ENCODE measurements at places on chromosomes 2 and 18.

GRCh38 chr2:11679016-11679415 is 9.0 kb upstream of the NTSR2 start:
- no peak for DNase-seq

- DNase-seq, result no peak
These were observed 63.2 kb upstream of the TPO start for GRCh38 chr2:1350111-1350510.

GRCh38 chr18:31436825-31437224 is 10.7 kb upstream of the DSG3 start:
- no peak for DNase-seq

GRCh38 chr2:84896567-84896966 is 8.9 kb upstream of the TMSB10 start:
- DNase-seq, result no peak

DNA sequence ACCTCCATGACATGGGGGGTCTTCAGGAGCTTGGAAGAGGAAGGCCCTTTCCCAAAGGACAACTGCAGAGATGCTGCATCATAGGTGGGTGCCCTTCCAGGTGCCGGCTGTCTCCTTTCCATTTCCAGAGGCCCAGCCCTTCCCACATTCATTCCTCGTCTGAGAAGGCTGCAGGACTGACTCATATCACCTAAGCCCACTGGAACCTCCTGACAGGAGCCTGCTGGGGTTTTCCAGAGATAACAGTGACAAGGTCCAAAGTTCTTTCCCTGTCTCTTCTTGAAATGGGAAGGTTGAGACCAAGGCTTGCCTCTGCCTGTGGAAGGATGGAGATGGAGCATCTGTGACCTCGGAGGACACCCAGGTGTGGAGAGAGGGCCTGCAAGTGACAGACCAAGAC is 3.6 kb upstream of the PRSS56 start:
- no peak for DNase-seq

DNA sequence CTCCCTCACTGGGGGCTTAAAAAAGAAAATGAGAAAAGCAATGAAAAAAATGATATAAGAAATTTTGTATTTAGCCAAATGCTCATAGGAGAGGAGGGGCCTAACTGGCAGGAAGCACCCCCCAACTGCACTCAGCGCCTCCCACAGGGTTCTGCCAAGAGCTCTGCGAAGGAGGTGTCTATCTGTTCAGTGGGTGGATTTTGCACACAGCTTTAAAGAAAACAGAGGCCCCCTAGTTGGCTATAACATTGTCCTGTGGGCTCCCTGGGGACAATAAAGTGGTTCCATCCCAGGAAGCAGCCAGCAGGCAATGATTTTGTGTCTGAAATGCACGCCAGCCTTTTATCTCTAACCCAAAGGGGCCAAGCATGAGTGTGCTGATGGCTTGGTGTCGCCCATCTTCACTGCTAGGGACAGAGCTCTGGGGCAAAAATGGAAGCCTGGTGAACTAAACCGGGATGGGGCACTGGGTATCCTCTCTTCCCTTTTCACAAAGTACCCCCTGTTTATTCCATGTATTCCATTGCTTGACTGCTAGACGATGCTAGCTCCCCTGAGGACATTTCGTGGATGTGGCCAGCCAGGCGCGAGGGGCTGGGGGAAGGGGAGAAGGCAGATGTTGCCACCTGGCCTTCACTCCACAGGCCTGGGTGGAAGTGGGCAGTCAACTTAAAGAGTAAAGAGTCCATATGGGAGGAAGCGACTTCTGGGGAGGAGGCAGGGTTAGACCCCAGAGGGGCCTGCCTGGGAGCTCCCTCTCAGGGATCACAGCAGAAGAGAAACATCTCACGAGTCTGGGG is 205.7 kb downstream of the CYP26B1 start:
- peak; percentile 3 for DNase-seq

DNA sequence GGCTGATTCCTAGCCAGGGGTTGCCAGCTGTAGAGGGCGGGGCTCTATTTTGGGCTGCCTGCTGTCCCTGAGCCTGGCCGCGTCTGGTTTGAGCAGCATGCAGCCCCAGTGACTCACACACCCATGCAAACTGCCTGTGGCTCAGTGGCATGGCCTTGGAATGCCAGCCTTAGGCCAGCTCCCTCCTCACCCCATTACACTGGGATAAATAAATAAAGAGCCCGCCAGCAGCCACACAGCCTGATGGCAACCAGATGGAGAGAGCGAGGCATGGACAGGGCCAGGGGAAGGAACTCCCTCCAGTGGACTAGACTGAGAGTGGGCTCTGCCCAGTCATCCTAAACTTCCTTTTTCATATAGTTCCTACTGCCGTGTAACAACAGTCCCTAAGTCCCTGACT is 18.3 kb downstream of the NHEJ1 start:
- DNase-seq, result no peak
